Stimulated activated CD8-positive, alpha-beta memory T cell treated with anti-CD3 and anti-CD28 coated beads, Interleukin-4, amount 100 ng/mL, for 4 hours (primary cell): ENCODE measurements at places on chromosomes 5 and 9.

- no peak for DNase-seq
These were observed 780.1 kb upstream of the DMAC1 start for GRCh38 chr9:8579661-8580060.

GRCh38 chr9:121684381-121685145, 33.1 kb downstream of the DAB2IP start:
- DNase-seq: no peak

- DNase-seq: no peak
These were observed 11.7 kb downstream of the KCNV2 start for GRCh38 chr9:2729003-2729402.

DNA sequence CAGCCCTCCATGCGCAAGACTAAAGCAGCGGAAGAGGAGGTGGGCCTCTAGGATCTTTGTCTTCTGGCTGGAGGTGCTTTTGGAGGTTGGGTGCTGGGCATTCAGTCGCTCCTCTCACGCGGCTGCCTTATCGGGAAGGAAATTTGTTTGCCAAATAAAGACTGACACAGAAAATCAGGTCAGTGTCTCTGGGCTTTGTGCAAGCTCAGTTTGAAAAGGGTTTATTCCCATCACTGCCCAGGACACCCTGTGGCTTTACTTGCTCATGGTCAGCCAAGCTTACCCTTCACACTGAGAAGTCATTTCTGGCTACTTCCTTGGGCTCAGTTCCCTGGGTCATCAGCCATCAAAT, 10.5 kb downstream of the SLC2A8 start:
- no peak for DNase-seq
